ENCODE measurements at places on chromosomes 7 and 10.

GRCh38 chr10:119113751-119114732 lies 10.1 kb downstream of the DENND10 start:
- no peak for DNase-seq

GRCh38 chr7:23200331-23200730 lies 18.5 kb downstream of the NUP42 start:
- no peak for DNase-seq

DNA sequence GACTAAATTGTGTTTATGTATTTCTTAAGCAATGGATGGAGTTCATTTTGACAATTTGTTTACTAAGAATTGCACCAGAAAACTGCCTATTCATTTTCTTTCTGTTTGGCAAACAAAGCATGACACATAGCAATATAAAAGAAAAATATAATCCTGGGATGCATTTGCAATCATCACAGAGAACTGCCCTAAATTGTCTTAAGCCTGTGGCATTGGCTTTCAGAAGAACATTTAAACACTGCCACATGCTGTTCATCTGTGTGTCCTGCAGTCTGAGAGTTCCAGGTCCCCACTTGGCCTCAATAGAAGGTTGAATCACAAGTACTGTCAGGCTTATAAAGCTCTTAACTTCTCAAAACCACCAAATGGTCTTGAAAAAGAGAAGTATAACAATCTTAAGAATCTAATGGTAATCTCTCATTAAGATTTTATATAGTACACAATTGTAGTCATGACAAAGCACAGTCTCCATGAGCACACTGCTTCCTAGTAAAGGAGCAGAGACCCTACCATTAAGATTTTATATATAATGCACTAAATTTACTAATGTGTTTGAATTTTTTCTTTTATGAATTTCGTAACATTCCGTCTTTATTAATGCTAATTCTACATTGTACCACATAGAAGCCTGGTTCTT lies 29.9 kb downstream of the RNLS start:
- DNase-seq = peak; percentile 77

DNA sequence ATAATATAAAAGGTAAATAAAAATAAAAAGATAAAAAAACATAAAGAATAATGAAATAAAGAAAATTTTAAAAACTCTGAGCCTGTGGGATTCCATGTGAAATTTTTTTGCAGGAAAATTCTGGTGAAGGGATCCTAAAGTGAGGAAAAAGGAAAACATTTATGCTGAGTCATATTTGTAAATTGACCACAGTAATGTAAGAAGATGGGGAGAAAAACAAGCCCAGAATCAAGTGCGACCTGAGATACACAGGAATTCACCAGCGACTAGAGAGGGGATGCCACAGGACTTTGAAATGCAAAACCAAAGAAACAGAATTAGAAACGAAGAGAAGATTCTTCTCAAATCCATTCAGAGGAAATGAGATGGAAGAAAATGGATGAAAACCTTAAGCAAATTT lies 133.8 kb upstream of the PFKP start:
- DNase-seq = no peak

- DNase-seq = no peak
Observed at GRCh38 chr7:20227291-20227795, 10.2 kb upstream of the MACC1 start.

DNA sequence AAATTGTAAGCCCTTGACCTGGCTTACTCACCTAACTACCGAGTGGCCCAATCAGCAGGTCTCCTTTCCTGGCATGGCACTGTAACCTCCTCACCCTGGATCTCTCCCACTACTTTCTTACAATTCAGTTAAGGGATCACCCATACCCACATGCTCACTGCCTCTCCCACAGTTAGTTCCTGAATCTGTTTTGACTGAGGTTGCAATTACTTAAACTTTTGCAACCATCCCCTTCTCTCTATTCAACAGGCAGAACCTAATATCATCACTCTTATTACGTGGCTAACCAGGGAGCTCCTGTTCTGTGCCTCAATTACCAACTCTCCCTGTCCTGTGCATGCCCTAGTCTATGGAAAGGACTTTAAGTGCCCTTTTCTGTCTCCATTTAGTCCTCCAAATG lies 84.2 kb upstream of the IKZF1 start:
- DNase-seq = no peak

DNA sequence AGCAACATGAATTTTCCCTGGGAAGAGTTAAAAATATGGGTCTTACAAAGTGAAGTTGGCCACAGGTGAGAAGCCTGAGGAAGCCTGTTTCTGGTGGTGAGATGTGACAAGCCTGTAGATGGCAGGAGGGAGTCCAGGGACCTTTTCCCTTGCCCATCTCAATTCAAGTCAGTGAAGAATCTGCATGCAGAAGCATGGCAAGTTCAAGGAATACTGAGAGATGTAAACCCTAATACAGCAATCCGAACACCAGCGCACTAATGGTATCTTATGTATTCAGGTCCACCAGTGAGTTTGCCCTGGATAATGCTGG lies 73.6 kb downstream of the RHOBTB1 start:
- DNase-seq = no peak

GRCh38 chr10:21495002-21495751 lies 30.3 kb downstream of the SKIDA1 start:
- no peak for DNase-seq

GRCh38 chr10:110829721-110830410 lies 41.9 kb upstream of the PDCD4 start:
- DNase-seq = no peak

- no peak for DNase-seq
Observed at GRCh38 chr10:66924674-66925345, 1.0 kb upstream of the LRRTM3 start.

- no peak for DNase-seq
Observed at GRCh38 chr10:104330168-104331110, 7.8 kb downstream of the ITPRIP start.

DNA sequence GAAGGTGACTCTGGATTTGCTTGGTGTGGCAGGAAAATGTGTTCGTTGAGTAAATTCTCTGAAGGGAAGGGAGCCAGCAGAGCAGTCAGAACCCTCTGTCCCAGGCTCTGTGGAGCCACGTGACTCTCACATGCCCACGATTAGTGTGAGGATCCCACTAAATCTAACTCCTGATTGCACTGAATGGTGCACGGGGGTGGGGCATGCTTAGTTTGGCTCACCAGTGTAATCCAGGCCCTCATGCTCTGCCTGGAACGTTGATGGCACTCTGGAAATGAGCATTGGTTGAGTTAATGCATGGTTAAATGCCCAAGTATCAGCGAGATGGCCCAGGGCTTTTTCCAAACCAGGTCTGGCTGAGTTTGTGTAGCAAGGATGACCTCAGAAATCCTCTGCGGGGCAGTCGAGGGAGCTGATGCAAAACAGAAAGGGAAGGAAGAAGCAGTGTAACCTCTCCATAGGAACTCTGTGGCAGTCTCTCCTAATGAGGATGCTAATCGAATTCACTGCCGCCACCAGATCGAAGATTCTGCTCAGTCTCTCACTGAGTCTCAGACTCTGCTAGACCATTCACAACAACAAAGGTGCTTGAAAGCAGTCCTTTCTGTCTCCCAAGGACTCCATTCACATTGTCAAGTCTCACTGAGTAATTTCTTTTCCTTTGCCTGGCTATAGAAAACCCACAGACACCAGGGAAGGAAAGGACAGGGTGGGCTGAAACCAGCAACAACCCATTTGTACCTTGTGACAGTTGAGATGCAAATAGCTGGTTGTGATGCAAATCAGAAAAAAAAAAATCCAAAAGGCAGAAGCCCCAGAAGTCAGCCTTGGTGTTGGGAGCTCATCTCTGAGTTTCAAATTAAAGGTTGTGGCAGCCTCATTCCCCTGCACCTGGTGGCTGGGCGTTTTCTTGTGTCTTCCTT lies 98.1 kb downstream of the C10orf105 start:
- DNase-seq = no peak

DNA sequence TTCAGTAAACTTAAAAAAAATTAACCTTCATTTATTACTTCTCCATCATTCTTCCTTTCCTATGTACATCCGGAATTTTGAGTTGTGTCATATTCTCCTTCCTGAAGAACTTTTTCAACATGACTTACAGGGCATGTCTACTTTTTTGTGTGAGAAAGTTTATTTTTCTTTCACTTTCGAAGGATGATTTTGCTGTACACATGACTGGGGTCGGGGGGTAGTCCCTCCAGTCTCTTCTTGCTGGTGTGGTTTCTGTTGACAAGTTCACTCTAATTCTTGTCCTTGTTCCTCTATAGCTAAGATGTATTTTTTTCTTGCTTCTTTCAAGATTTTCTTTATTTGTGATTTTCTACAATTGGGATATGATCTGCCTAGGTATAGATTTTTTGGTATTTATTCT lies 55.8 kb downstream of the INPP5A start:
- DNase-seq = no peak

DNA sequence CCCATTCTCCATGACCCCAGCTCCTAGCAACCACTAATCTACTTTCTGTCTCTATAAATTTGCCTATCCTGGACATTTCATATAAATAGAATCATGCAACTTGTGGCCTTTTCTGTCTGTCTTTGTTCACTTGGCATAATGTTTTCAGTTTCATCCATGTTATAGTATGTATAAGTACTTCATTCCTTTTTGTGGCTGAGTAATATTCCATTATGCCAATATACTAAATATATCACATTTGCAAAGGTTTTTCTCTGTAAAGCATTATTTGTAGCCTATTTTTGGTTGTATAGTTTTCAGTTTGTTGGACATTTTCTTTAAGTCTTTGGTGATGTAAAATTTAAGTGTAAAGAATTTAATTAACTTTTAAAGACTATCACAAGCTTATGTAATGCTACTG lies 2.2 kb downstream of the PTPRZ1 start:
- no peak for DNase-seq

DNA sequence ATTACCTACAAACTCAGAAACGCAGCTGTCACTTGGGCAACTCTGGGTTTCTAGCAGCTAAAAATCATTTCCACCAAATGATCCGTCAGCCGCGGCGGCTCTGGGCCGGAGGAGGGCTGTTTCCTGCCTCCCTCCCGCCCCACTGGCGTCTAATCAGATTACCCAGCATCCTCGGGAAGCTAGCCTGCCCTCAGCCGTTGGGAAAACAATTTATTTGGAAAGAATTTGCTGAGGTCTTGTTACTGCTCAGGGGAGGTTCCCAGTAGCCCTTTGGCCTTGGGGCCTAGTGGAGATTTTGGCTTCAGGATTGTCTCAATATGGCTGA lies 65.0 kb upstream of the ADGRA1 start:
- DNase-seq = no peak

- DNase-seq = no peak
Observed at GRCh38 chr7:146397141-146397540, 280.5 kb downstream of the CNTNAP2 start.

GRCh38 chr10:74445493-74445892 lies 294.5 kb downstream of the ADK start:
- DNase-seq = no peak

- DNase-seq = no peak
Observed at GRCh38 chr7:84647797-84648757, 453.5 kb upstream of the SEMA3A start.

GRCh38 chr7:138835087-138835486 lies 37.1 kb upstream of the ATP6V0A4 start:
- no peak for DNase-seq

DNA sequence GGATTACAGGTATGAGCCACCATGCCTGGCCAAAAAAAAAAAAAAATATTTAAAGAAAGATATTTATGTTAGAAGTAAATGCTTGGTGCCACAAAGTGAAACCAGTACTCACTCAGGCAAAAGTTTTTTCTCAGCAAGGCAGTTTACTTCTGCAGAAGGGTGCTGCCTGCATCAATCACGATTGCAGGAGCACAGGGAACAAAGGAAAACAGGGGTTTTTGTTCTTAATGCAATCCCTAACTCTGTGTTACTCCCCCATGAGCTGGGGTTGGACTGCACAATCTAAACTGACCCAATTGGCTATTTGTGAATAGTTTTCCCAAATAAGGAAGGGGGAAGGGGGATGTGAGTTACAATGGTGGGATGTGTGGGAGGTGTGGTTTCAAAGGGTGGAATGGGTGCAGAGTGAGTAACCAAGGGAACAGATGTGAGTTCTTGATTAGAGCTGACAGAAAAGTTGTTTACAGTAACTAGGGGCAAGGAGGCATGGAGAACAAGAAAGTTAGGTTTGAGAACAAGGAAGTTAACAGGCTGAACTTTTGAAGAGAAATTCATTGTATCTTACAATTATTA lies 255.4 kb downstream of the TYW1 start:
- DNase-seq = no peak

DNA sequence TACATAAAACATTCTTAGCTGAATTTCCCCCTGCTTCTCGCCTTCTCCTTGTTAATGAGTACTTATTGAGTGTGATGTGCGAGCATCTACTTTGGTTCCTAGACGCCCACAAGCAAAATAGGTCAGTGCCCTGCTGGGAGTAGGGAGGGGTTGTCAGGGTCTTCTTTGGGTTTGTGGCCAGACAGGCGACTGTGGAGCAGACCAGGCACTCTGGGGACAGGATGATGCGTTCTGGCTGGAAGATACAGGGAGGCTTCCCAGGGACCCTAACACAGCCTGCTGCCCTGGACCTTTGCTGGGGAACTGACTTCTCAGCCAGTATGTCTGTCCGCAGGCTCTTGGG lies 227.2 kb downstream of the CUX1 start:
- no peak for DNase-seq

DNA sequence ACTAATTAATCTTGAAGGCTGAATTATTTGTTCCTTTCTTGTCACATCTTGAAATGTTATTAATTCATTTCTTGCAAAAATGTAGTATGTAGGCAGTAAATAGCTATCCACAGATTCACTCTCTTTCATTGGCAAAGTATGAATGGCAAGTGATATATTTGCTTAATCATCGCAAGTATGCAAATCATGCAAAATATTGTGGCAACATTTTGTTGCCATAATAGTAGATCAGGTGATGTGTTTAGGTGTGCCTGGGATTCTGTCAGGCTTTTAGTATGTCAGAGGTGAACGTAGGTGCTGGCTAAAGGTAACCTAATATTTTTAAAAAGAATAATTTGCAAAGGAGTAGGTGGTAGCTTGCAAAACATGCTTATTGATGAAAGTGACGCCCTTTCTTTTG lies 5.9 kb downstream of the MAP3K8 start:
- DNase-seq = no peak

DNA sequence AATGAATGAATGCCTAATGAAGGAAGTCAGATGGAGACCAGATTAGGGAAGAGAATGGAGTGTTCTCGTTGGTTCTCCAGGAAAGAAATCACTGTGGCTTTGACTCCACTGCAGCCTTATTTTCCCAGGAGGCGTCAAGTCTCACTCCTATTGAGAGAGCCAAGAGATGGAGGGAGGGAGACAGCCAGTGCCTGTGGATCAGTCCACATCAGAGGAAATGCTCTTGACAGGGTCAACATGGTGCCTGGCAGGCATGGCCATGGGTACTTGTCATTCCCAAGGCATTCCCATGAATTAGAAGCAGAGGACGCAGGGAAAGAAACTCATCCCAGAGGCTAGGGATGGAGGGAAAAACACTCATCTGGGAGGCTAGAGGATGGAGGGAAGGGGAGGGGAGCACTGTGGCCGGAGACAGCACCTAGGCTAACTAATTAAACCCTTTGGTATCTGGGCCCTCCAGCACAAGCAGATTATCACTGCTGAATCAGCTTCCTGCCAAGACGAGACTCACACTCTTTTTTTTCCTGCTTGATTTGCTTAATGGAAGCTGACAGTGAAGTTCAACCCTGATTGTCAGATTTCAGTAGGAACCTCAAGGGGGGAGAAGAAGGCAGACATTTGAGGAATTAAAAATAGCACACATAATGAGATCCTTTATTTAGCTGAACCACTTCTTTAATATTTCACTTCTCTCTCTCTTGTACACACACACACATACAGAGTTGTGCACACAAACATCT lies 1233.2 kb upstream of the AUTS2 start:
- DNase-seq = no peak

Data from T-helper 2 cell (primary cell).